ENCODE measurements at places on chromosomes 2 and 18. TPM values are rescaled to one million over a fixed set of nuclear protein-coding genes. Genes with fewer than 3 reads are reported as not detected.

The PRSS56 gene
- total RNA-seq: not detected

The ACVR1C gene
- total RNA-seq: 1.0 TPM

The SGPP2 gene
- not detected for total RNA-seq

The IL18RAP gene
- not detected for total RNA-seq

The GPBAR1 gene
- total RNA-seq: not detected

The OSBPL6 gene
- total RNA-seq: 9.2 TPM

The CAVIN2 gene
- not detected for total RNA-seq

The EGR4 gene
- total RNA-seq: 0.04 TPM

The CIB4 gene
- total RNA-seq: not detected

The GALM gene
- total RNA-seq: 21.8 TPM

The PRLH gene
- total RNA-seq: not detected

The GAL3ST2 gene
- total RNA-seq: not detected

The TFPI gene
- total RNA-seq: 17.8 TPM

The FKBP7 gene
- 9.8 TPM for total RNA-seq

The ANKRD29 gene
- 2.9 TPM for total RNA-seq

The SMARCAL1 gene
- 10.7 TPM for total RNA-seq

The SNRPD1 gene
- total RNA-seq: 28.6 TPM
